ENCODE measurements at places on chromosomes 12 and 14. TPM values are rescaled to one million over a fixed set of nuclear protein-coding genes. Genes with fewer than 3 reads are reported as not detected.

DNA sequence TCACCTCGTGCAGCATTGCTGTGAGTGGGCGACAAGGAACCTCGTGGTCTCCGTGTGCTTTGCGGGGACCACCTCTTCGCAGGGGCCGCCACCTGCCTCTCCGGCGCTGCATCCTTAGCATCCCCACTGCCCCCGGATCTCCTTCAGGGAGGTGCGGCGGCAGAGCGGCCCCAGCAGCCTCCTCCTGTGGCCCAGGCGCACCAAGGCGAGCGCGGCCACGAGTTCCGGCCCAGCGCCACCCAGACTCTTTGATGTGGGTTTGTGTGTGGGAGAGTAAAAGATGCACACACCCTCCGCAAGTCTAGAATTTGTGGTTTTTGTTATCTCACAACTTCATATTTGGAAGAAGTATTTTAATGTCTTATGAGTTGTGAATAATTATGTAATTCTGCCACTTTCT, 118.8 kb upstream of the DIO3 start:
- H3K27ac ChIP-seq, result no peak overlapping the region
- no peak for DNase-seq
- peaks cover 6% of the 10 kb centered on the region for H3K27me3 ChIP-seq

GRCh38 chr12:40559865-40560264, 132.4 kb upstream of the CNTN1 start:
- H3K27me3 ChIP-seq, result no peaks in the 10 kb centered on the region
- H3K4me3 ChIP-seq, result no peak overlapping the region
- DNase-seq, result no peak
- H3K4me1 ChIP-seq, result no peaks in the 10 kb centered on the region
- no peak overlapping the region for H3K27ac ChIP-seq

- no peaks in the 10 kb centered on the region for H3K27me3 ChIP-seq
- H3K4me3 ChIP-seq, result no peak overlapping the region
- H3K27ac ChIP-seq, result no peak overlapping the region
- peaks cover 100% of the 10 kb centered on the region for H3K36me3 ChIP-seq
Observed at GRCh38 chr12:9073076-9073475, 42.6 kb downstream of the A2M start.

GRCh38 chr12:31853520-31853919, 105.7 kb upstream of the RESF1 start:
- H3K4me1 ChIP-seq, result peaks cover 26% of the 10 kb centered on the region
- H3K27ac ChIP-seq, result peak overlapping the region; percentile 3
- DNase-seq, result no peak

DNA sequence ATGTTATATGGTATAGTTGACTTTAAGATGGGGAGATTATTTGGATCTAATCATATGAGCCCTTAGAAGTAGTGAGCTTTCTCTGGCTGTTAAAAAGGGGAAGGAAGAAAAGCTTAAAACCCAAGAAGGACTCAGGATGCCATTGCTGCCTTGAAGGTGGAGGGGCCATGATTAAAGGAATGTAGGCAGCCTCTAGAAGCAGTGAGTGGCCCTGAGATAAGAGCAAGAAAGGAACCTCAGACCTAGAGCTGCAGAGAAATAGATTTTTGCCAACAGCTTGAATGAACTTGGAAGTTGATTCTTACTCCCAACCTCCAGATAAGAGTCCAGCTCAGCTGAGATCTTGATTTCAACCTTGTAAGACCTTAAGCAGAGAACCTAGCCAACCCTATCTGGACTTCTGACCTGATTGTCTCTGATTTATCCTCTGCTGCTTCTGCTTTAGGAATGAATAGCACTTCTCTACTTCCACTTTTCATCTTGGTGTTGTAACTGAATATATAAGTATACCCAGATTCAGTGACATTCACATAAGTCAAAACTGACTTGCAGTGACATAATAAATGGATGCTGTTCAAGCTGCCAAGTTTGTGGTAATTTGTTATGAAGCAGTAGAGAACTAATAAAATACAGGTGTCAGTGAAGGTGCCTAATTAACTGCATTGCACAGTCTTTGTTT, 33.5 kb downstream of the RAD51B start:
- H3K4me3 ChIP-seq, result no peak overlapping the region
- H3K36me3 ChIP-seq, result no peaks in the 10 kb centered on the region
- H3K27ac ChIP-seq, result peak overlapping the region; percentile 44
- no peak for DNase-seq

DNA sequence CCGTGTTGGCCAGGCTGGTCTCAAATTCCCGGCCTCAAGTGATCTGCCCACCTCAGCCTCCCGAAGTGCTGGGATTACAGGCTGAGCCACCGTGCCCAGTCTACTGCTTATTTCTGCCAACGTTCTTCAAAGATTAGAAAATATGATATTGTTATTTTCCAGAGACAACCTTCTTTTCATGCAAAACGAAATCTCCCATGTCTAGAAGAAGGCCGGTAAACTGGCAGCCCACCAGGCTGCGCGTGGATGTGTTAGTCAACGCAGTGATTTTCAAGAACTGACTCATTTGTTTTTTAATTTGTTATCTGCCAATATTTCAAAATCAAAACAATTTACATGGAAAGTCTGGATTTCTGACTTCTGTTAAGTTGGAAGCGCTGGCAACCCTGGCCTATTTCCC, 169.6 kb downstream of the RIMBP2 start:
- DNase-seq, result no peak
- H3K4me3 ChIP-seq, result no peak overlapping the region
- H3K27ac ChIP-seq, result no peak overlapping the region
- no peaks in the 10 kb centered on the region for H3K4me1 ChIP-seq

GRCh38 chr14:22046063-22046462, 372.4 kb upstream of the OR4E1 start:
- no peak overlapping the region for H3K27ac ChIP-seq
- H3K4me1 ChIP-seq, result no peaks in the 10 kb centered on the region
- DNase-seq, result no peak
- H3K36me3 ChIP-seq, result no peaks in the 10 kb centered on the region

GRCh38 chr14:104105822-104106470, 20.4 kb downstream of the ASPG start:
- no peak for DNase-seq
- H3K4me1 ChIP-seq, result peaks cover 8% of the 10 kb centered on the region
- no peaks in the 10 kb centered on the region for H3K36me3 ChIP-seq
- no peak overlapping the region for H3K4me3 ChIP-seq
- peaks cover 4% of the 10 kb centered on the region for H3K27me3 ChIP-seq

DNA sequence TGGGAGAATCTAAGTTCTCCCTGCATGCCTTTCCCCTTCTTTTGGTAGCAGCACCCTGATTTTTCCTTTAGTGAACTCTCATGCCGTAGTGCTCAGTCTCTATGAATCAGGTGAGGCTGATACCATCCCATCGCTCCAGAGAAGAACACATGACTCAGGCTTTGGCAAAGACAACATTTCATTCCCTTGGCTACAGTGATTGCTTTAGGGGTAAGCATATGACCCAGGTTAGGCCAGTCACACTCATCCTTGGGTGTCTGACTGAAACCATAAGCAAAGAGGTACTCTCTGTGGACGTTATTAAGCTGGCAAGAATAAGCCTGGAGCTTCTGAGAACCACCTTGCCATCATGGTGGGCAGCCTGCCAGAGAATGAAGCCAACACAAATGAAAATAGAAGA, 141.8 kb downstream of the MYRFL start:
- no peak overlapping the region for H3K4me3 ChIP-seq
- no peak for DNase-seq
- H3K4me1 ChIP-seq, result no peaks in the 10 kb centered on the region
- H3K36me3 ChIP-seq, result no peaks in the 10 kb centered on the region
- no peak overlapping the region for H3K27ac ChIP-seq
- H3K27me3 ChIP-seq, result no peaks in the 10 kb centered on the region

DNA sequence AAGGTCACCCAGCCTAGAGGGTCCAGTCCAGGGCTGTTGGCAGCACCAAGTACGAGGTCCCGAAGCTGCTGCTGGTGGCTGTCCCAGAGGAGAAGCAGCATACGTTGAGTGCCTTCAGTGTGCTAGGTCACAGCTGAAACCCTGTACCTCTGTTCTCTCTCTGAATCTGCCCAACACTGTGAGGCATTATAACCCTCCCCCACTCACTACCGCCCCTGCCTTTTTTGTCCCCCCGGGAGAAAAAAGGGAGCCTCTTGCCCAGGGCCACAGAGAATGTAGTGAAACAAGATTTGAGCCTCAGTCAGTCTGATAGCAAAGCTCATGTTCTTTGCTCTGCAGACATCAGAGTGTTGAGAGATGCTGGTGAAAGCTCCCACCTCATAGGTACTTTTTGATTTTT, 53.4 kb downstream of the PPP2R5C start:
- peaks cover 61% of the 10 kb centered on the region for H3K4me1 ChIP-seq
- no peak overlapping the region for H3K4me3 ChIP-seq
- peaks cover 18% of the 10 kb centered on the region for H3K36me3 ChIP-seq
- no peak overlapping the region for H3K27ac ChIP-seq

DNA sequence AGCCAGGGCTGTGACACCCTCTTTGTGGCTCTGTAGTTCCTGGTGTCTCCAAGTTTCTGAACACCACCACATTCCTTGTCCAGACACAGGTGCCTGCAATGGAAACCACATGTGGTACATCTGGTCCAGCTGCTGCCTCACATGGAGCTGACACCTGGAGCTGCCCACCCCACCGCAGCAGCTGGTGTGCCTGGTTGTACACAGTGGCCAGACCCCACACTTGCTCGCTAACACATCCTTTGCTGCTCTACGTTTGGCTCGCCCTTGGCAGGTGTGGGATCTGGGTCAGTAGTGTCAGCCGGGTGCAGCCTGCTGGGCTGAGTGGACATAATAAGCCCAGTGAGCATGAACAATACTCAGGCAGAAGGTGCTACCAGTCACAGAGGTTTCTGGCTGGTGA, 198.9 kb downstream of the ADGRD1 start:
- H3K27ac ChIP-seq, result no peak overlapping the region
- no peak for DNase-seq
- H3K36me3 ChIP-seq, result no peaks in the 10 kb centered on the region
- no peaks in the 10 kb centered on the region for H3K4me1 ChIP-seq
- H3K27me3 ChIP-seq, result no peaks in the 10 kb centered on the region

- no peak for DNase-seq
- H3K4me1 ChIP-seq, result no peaks in the 10 kb centered on the region
- no peak overlapping the region for H3K27ac ChIP-seq
- no peaks in the 10 kb centered on the region for H3K27me3 ChIP-seq
- H3K4me3 ChIP-seq, result no peak overlapping the region
Observed at GRCh38 chr14:54497224-54497623, 8.4 kb upstream of the GMFB start.

DNA sequence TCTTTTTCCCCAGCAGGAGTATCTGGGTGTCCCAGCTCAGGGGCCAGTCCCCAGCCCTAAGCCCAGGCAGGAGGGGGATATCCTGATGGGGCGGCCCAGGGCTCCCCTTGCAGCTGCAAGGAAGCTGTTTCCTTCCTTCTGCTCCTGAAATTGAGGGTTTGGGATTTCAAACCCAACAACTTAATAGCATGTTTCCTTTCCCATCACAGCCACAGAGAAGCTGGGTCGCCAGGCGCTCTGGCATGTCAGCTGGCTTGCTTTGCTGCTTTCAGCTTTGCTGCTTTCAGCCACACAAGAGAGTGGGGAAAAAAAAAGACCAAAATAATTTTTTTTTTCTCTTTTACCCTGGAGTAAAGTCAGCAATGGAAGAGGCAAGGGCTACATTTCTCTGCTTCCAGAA, 30.0 kb downstream of the HVCN1 start:
- H3K27ac ChIP-seq, result no peak overlapping the region
- H3K27me3 ChIP-seq, result no peaks in the 10 kb centered on the region
- H3K36me3 ChIP-seq, result peaks cover 7% of the 10 kb centered on the region
- H3K4me3 ChIP-seq, result no peak overlapping the region

DNA sequence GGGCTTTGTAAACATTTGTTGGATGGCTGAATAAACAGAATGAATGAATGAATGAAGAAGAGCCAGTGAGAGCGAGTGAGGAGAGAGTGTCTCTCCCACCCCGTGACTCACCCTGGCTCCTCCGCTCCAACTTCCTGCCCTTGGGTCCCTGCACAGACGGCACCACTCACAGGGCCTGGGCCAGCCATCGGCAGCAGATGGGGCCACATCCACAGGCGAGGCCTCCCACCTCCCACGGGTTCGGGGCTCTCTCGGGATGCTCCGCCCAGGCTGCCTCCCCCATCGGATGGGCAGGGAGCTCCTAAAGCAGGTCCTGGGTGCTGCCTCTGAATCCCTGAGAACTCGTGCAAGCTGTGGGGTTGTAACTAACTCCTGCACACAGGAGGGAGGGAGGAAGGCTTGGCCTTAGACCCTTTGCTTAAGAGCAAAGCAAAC, 41.3 kb downstream of the CCNK start:
- no peak overlapping the region for H3K4me3 ChIP-seq
- H3K4me1 ChIP-seq, result peaks cover 41% of the 10 kb centered on the region
- no peaks in the 10 kb centered on the region for H3K27me3 ChIP-seq
- H3K36me3 ChIP-seq, result no peaks in the 10 kb centered on the region
- no peak overlapping the region for H3K27ac ChIP-seq

- no peaks in the 10 kb centered on the region for H3K4me1 ChIP-seq
- no peak overlapping the region for H3K4me3 ChIP-seq
- H3K36me3 ChIP-seq, result no peaks in the 10 kb centered on the region
- no peak for DNase-seq
- H3K27ac ChIP-seq, result no peak overlapping the region
Observed at GRCh38 chr14:54309615-54310014, 87.2 kb upstream of the CDKN3 start.

DNA sequence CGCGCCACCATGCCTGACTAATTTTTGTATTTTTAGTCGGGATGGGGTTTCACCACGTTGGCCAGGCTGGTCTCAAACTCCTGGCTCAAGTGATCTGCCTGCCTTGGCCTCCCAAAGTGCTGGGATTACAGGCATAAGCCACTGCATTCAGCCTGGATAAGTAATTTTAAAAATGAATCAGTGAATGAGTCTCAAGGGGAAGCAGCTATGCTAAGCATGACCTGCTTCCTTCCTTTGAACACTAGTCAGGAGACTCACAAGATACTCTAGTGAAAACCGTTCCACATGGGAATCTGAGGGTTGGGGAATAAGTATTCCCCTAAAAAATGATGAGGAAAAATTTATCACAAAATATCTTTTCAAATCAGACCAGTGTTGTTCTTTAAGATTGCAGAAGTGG, 10.7 kb upstream of the FAM234B start:
- H3K4me3 ChIP-seq, result no peak overlapping the region
- H3K27ac ChIP-seq, result no peak overlapping the region
- H3K27me3 ChIP-seq, result no peaks in the 10 kb centered on the region
- no peaks in the 10 kb centered on the region for H3K36me3 ChIP-seq
- H3K4me1 ChIP-seq, result no peaks in the 10 kb centered on the region

Gene HOXC6
- 0.50 TPM for total RNA-seq

Gene EXOC3L4
- total RNA-seq, result 3.6 TPM

Gene SLC25A47
- total RNA-seq, result not detected

Gene CCDC196
- not detected for total RNA-seq

Gene SAMD15
- total RNA-seq, result 2.8 TPM

Gene CPNE6
- not detected for total RNA-seq

Gene PAX9
- 1.0 TPM for total RNA-seq

All from lower lobe of right lung (tissue), 2 donors.